ENCODE measurements at places on chromosomes 2 and 18. TPM values are rescaled to one million over a fixed set of nuclear protein-coding genes. Genes with fewer than 3 reads are reported as not detected.

- no peak for DNase-seq
Measured at GRCh38 chr2:9941196-9941995, 10.1 kb upstream of the GRHL1 start.

- DNase-seq, result no peak
Measured at GRCh38 chr2:201267278-201268030, 7.1 kb downstream of the CASP8 start.

DNA sequence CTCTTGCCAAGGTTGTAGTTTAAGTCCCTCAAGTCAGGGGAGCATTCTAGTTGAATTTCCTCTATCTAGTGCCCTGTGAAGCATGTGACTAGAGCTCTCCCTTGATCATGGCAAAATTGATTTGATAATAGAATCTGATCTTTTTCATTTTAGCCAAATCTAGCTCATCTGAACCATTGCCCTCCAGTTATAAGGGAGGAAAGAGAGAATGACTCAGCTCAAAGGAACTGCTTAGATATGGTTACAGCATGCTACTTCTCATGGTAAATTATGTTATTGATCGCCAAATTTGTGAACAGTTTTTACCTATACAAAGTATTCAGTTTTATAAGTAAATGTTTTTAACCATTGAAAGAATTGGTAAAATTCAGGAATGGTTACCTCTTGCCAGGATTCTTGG lies 100.8 kb downstream of the GPR39 start:
- no peak for DNase-seq

CDC42EP3 gene
- 75.3 TPM for total RNA-seq

ARL6IP6 gene
- 5.9 TPM for total RNA-seq

PMAIP1 gene
- not detected for total RNA-seq

All from Right ventricle myocardium superior (tissue), 1 donor.